ENCODE measurements at places on chromosomes 3 and 15. TPM values are rescaled to one million over a fixed set of nuclear protein-coding genes. Genes with fewer than 3 reads are reported as not detected.
A peak's percentile ranks its signal among the peaks of the same experiment; 100 is the strongest.

GRCh38 chr3:107347751-107348150 lies 29.5 kb upstream of the CCDC54 start:
- no peak for DNase-seq
- H3K4me3 ChIP-seq: no peak overlapping the region
- H3K27ac ChIP-seq: no peak overlapping the region

DNA sequence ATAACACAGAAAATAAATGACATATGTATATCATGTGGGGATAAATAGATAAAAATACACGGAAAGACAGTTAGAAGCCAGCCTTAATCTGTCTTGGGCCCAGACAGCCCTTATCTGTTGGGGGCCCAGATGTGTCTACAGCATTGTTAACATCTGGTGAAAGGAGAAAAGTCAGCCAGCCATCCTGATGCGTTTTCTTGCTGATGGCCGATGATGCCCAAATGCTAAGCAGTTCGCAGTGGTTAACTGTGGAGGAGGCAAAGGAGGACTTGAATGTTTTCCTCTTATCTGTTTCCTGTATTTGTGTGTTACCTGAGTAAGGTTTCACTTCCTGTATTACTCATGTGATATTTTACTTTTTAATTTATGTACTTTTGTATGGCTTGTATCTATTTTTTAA lies 46.2 kb downstream of the NOX5 start:
- H3K27me3 ChIP-seq: no peaks in the 10 kb centered on the region
- no peaks in the 10 kb centered on the region for H3K36me3 ChIP-seq
- H3K27ac ChIP-seq: no peak overlapping the region
- H3K4me1 ChIP-seq: peaks cover 4% of the 10 kb centered on the region

GRCh38 chr15:56247266-56247665 lies 3.6 kb upstream of the RFX7 start:
- H3K27me3 ChIP-seq: no peaks in the 10 kb centered on the region
- H3K4me1 ChIP-seq: no peaks in the 10 kb centered on the region

DNA sequence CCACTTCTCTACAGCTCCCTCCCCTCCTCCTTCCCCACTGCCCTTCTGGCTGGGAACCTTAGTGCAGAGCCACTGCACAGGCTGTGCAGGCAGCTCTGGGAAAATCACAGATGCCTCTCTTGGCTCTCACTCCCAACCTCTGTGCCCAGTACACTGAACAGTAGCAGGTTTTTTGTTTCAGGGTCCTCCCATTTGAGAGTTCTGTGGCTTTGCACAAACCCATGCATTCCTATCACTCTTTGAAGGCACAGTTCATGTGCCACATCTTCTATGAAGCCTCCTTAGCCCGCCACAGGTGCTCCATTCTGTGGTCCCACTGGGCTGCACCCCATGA lies 103.9 kb downstream of the SNRK start:
- no peaks in the 10 kb centered on the region for H3K27me3 ChIP-seq
- peak overlapping the region; percentile 89 for H3K27ac ChIP-seq
- no peaks in the 10 kb centered on the region for H3K4me1 ChIP-seq
- no peak overlapping the region for H3K4me3 ChIP-seq
- no peaks in the 10 kb centered on the region for H3K36me3 ChIP-seq

PAQR5 gene
- 0.96 TPM for total RNA-seq

Data from breast epithelium (tissue), 4 donors.